ENCODE measurements at places on chromosomes 6 and 20.

GRCh38 chr6:151808371-151809241 lies 1.1 kb downstream of the ESR1 start:
- DNase-seq = no peak

GRCh38 chr6:6749702-6750491 lies 161.4 kb downstream of the LY86 start:
- no peak for DNase-seq

DNA sequence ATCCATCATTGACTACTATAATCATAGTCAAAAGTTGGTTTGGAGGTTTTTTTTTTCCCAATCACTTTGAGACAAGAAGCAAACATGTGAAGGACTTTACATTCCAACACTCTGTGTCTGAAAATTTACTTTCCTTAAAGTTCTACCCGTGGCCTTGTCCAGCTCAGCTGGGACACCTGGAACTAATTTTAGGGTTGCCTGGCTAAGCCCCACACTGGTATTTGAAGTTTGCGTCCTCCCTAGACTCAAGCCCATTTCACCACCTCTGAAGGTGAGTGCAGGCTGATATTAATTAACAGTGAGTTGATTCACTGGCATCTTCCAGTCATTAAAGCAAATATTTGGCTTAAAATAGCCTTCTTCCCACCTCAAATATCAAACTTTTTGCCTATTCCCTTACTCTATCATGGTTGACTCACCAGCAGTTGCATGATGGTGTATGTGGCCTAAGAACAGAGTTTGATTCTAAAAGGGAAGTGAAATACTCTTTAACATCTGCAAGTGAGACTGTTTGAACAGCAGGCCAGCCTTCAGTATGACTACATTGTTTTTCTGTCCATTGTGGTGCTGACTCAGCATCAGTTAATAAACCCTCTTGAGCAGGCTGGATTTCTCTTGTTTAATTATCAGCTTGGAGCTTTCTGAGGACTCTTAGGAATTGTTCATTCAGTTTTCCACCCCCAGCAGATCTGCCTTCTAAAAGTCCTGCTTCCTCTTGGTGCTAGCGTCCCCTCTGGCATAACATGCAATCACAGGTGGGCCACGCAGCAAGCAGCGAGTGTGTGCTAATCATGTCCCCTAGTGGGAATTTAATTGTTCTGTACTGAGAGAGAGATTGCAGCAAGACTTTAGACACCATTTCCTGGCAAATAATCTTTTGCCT lies 1.8 kb upstream of the PRDM1 start:
- DNase-seq = no peak

- no peak for DNase-seq
Observed at GRCh38 chr6:11146117-11146826, 34.7 kb upstream of the ERVFRD-1 start.

- DNase-seq = no peak
Observed at GRCh38 chr6:163191704-163192537, 222.6 kb upstream of the QKI start.

- peak; percentile 75 for DNase-seq
Observed at GRCh38 chr20:44642203-44643153, 9.0 kb downstream of the ADA start.

DNA sequence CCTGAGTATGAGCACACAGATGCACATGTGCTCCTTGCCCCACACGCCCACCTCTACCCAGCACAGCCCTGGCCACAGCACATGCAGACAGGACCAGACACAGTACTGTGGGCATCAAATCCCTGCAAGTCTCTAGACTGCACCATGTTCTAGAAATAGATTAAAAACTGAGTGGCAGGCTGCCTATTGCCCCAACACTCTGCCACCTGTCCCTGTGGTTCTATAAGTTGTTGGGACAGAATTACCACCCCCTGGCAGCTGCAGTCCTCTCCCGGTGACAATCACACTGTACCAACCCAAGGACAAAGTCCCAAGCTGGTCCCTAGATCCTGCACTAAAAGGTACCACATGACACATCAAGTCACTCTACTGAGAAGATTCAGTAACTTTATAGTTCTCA lies 70.2 kb downstream of the B3GAT2 start:
- DNase-seq = no peak

GRCh38 chr20:48631114-48632016 lies 196.4 kb downstream of the PREX1 start:
- DNase-seq = no peak

- DNase-seq = no peak
Observed at GRCh38 chr6:122861594-122861993, 72.5 kb downstream of the SMPDL3A start.

- DNase-seq = no peak
Observed at GRCh38 chr6:132952986-132953385, 138.6 kb downstream of the RPS12 start.

DNA sequence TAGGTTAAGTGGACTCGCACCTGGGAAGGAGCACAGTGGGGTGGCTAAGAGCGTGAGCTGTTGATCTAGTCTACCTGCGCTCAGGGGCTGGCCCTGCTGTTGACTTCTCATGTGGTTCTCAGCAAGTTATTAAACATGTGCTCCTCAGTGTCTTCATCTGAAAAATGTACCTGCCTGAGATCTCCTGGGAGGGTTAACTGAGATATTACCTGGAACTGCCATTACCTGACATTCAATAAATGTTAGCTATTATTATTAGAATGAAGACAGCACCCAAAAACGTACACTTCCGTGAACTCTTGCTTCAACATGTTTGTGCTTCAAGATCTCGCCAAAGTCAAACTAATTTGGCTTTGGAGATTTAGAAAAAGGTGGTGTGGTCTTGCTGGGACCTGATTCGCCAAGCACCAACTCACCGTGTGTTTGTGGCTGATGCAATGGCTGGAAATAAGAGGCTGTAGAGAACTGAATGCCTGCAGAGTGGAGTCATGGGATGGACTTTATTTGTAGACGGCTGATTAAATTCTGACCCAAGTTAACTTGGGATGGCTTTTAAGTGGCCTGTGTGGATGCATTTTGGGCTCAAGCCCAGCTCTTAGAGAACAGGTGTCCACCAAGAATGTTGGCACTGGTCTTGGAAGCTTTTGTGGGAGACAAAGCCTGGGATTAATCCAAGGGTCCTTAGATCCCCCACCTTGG lies 692.9 kb downstream of the QKI start:
- no peak for DNase-seq

DNA sequence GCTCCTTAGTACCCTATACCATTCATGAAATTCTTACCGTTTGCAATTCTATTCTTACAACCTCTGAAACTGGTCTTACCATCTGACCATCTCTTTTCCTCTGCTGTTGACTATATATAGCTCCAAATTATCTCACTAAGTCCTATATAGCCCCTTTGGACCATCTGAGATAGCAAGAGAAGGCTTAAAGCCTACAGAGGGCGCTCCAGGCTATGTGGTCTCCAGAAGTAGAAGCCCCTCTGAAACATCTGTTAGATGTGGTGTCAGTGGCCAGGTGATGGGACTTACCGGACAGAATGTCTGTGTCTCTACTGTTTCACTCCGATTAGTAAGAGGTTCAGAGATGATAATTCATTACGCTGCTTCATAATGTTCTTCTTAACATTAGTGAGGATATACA lies 140.7 kb upstream of the BMP2 start:
- no peak for DNase-seq

GRCh38 chr6:16391451-16391912 lies 153.1 kb downstream of the GMPR start:
- no peak for DNase-seq

- no peak for DNase-seq
Observed at GRCh38 chr6:18506382-18507017, 119.3 kb downstream of the RNF144B start.

DNA sequence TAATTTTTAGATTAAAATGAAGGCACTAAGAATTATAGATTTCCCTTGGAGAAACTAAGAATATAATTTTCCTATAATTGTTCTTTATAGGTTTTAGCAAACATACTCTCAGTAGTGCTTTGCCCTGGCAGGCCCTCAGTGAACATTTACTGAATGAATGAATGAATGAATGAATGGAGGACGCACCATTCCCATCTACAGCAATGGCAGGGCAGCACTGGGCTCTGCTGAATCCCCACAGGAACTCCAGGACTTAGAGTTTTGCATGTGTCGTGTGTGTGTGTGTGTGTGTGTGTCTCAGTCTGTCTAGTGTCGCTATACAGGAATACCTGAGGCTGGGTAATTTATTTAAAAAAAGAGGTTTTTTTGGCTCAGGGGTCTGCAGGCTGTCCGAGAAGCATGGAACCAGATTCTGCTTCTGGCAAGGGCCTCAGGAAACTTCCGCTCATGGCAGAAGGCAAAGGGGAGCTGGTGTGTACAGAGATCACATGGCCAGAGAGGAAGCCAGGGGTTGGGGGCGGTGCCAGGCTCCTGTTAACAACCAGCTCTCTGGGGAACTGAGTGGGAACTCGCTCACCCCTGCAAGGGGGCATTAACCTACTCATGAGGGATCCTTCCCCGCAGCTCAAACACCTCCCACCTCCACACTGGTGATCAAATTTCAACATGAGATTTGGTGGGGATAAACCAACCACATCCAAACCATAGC lies 20.1 kb downstream of the RNASET2 start:
- DNase-seq = no peak

DNA sequence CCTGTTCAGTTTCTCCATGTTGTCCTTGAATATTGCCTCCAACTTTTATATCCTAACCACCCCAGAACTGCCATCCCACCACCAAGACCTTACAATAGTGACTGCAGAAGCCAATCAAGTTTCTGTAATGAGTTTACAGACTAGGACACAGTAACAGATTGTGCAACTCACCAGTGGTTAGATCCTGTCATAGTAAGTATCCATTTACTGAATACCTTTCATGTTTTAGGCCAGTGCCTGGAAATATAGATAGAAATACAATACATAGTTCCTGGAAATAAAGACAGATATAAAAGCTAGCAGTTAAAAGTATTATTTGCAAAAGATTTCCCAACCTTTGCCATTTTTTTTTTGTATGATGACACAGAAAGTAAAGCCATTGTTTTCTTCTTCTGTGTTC lies 471.8 kb upstream of the BTBD3 start:
- DNase-seq = no peak

DNA sequence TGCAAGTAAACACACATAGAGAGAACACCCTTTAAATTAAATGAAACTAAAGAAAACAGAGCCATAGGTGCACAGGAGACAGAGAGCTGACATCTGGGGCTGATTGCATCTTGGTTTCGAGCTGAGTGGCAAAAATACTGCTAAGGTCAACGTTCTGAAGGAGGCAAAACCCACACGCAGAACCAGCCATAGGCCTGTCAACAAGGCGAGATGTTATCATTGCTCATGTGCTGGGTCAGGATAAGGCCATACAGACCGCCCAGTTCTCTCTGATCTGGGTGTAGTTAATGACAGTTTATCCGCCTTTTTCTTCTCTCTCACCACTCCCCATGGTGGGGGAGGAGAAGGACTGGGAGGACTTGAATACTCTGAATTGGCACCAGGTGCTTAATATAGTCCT lies 4.5 kb upstream of the FAM110A start:
- DNase-seq = peak; percentile 93

DNA sequence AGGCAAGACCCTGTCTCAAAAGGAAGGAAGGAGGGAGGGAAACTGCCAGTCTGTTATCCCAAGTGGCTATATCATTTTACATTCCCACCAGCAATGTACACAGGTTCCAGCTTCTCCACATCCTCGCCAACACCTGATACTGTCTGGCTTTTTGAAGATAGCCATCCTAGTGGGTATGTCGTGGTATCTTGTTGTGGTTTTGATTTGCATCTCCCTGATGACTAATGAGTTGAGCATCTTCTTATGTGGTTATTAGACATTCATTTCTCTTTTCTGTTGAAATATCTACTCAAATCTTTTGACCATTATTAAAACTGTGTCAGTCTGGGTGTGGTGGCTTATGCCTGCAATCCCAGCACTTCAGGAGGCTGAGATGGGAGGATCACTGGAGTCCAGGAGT lies 47.9 kb upstream of the ARID1B start:
- DNase-seq = no peak

DNA sequence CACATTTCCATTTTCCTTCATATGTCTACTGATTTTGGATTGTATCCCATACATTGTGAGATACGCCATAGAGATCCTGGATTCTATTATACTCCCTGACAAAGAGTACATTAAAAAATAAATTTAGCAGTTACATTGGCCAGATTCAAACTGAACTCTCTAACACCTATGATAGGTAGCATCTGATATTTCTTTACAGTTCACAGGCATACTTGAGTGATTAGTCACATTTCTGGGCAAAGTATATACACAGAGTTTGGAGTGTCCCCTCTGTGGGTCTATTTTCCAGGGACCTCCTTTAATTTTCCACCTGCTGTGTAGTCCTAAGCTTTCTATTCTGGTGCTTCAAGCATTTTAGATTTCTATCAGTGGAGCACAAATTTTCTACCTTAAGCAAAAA lies 96.4 kb downstream of the TBC1D32 start:
- DNase-seq = no peak

DNA sequence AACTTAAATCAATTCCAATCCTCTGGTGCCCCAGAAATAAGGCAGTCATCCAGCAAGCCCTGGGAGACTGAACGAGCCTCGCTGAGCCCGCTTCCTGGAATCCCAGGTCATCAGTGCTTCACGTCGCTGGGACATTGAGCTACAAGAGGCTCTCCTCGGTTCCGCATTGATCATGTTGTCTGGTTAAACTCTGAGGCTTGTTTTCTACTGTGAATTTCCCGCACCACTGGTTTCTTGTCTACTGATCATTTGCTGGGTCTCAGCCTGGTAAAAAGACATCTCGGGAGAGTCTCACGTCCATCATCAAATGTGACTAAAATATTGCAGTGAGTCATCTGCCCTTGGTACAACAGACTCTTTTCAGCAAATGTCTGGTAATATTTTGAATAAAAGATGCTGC lies 569.2 kb downstream of the QKI start:
- DNase-seq = no peak

DNA sequence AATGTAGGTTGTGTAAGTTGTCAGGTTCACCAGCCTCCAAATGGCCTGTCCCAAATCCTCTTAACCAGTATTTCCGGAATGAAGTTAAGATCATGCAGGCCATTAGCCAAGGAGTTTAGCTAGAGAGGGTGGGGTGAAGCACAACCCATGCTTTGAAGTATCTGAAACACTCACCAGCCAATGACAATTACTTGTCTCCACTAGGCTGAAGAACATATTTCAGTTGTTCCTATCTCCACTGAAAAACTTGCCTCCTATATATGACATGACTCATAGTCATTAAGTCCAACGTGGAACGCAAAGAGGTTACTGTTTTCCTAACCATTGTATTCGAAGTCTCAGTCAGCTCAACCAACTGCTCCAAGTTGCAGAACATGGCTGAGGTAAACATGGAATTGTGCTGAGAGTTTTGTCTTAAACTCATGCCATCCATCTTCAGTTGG lies 37.4 kb upstream of the TNFAIP3 start:
- no peak for DNase-seq

GRCh38 chr6:137744877-137745276 lies 122.2 kb upstream of the TNFAIP3 start:
- no peak for DNase-seq

Measured in CMK (cell line).